ENCODE measurements at places on chromosomes 2 and 18. TPM values are rescaled to one million over a fixed set of nuclear protein-coding genes. Genes with fewer than 3 reads are reported as not detected.

DNA sequence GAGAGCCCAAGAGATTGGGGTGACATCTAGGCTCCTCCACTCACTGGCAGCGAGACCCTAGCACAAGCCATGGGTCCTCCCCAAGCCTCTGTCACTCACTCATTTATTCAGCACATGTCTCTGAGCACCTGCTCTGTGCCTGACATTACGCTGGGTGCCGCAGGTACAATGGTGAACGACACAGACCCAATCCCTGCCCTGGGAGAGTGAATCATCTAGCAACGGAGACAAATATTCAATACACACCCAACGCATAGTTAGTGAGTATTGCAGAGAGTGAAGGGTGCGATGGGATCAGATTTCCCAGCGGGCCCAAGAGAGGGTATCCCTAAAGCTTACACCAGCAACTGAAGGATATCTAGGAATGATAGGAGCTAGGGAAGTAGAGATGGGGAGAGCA is 45.5 kb downstream of the ZFP36L2 start:
- DNase-seq: no peak

- DNase-seq: no peak
These were observed 246.1 kb upstream of the ST6GAL2 start for GRCh38 chr2:107132070-107132469.

DNA sequence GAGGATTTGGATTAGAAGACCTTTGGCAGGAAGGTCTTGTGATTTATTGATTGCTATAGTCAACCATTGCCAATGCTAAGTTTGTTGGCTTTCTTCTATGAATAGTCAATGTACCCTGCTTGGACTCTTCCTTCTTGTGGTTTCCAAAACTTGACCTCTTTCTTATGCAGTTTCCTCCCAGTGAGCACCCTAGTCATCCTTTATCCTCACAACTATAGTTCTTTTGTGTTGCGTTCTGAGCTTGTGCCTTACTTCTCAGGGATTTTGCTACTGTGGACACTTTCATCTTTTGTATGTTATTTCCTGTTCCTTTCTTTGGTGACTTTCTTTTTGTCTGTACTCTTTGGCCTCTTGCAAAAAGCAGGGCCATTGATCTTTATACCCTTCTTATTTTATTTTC is 168.2 kb downstream of the LRRTM1 start:
- no peak for DNase-seq

GRCh38 chr18:57738078-57738477 is 65.0 kb downstream of the ATP8B1 start:
- no peak for DNase-seq

DNA sequence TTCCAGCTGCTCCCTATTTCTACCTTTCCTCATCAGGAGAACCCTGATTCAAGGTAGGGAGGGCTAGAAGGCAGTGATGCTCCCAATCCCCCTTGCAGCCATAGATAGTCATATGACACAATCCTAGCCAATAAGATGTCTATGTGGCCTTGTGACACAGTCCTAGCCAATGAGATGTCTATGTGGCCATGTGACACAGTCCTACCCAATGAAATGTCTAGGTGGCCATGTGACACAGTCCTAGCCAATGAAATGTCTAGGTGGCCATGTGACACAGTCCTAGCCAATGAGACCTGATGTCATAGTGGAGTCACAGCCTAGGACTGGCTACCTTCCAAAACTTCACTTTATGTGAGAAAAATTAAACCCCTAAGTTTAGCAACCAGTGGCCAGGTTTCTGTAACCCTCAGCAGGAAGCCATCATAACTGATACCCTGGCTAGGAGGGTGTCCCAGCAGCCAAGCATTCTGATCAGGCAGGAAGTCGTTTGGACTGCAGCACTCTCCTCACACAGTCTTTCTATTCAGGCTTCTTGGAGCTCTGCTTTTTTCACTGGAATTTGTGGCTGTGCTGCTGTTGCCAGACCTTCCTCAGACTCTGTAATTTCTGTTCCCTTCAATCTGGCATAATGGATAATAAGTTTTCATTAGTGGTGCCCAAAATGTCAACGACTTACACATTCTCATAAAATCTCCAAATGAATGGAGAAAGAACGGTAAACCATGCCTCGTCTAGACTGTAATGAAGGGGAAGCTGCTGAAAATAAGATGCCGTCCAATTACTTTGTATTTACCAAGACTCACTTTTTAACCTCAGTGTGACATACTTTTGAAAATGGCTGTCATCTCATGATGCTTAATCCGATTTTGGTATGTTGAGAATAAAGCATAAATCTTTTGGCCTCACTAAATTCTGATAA is 165.0 kb upstream of the NCKAP5 start:
- DNase-seq: no peak

DNA sequence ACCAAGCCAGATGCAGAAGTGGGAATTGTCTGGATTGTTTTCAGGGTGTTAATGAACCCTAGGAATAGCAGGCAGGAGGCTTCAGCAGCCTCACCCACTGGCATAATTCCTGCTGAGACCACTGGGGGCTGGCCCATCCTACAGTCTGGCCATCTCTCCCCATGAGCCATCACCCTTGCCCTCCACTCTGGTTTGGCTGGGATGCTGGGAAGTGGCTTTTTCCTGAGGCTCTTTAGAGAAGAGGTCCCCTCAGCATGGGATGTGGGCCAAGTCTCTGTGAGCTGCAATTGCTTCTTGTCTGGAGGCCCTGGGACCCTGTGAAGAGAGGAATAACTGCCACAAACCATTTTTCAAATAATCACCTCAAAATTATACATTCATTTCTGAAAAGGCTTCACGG is 4.0 kb downstream of the TCF7L1 start:
- DNase-seq: no peak

Gene FOXD4L1
- total RNA-seq: not detected

Gene GKN2
- total RNA-seq: not detected
